Activated naive CD4-positive, alpha-beta T cell treated with anti-CD3 and anti-CD28 coated beads, Interleukin-2, amount 10 ng/mL, durations not matched to agents 7 days and 5 days (primary cell): ENCODE measurements at places on chromosomes 6 and 20.

DNA sequence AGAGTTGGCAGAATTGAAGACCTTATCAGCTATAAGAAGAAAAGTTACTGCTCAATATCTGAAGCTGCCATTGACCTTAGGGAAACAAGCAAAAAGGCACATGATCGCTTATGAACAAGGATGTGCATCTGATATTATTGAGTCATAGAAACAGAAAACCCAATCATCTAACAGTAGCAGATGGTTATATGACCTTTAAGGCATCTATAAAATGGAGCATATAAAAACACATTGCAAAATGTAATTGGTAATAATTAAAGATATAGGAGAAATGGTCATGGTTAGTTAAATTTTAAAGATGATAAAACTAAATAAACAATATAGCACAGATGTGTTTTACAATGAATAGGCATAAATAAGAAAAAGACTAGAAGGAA lies 260.1 kb upstream of the TAB2 start:
- DNase-seq, result no peak

GRCh38 chr6:90701146-90701781 lies 114.4 kb upstream of the MAP3K7 start:
- DNase-seq, result peak; percentile 27

GRCh38 chr6:34490390-34491090 lies 24.7 kb downstream of the PACSIN1 start:
- DNase-seq, result no peak

DNA sequence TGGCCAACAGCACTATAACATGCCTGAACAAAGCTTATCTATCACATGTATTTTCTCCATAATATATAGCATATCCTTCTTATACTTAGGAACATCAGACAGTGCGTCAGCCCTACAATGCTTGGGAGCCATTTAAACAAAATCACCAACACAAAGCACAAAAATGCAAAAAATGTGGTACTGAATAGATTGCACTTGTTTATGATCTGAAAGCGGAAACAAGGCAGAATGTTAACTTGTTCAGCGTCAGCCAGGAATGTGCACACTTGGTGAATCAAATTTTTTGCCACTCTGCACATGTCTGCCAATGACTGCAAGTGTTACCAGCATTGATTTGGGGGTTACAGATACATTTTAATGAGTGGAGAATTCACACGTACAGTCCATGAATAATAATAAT lies 14.8 kb downstream of the SLC35A1 start:
- DNase-seq, result no peak

GRCh38 chr6:43926634-43927531 lies 156.9 kb downstream of the VEGFA start:
- no peak for DNase-seq

DNA sequence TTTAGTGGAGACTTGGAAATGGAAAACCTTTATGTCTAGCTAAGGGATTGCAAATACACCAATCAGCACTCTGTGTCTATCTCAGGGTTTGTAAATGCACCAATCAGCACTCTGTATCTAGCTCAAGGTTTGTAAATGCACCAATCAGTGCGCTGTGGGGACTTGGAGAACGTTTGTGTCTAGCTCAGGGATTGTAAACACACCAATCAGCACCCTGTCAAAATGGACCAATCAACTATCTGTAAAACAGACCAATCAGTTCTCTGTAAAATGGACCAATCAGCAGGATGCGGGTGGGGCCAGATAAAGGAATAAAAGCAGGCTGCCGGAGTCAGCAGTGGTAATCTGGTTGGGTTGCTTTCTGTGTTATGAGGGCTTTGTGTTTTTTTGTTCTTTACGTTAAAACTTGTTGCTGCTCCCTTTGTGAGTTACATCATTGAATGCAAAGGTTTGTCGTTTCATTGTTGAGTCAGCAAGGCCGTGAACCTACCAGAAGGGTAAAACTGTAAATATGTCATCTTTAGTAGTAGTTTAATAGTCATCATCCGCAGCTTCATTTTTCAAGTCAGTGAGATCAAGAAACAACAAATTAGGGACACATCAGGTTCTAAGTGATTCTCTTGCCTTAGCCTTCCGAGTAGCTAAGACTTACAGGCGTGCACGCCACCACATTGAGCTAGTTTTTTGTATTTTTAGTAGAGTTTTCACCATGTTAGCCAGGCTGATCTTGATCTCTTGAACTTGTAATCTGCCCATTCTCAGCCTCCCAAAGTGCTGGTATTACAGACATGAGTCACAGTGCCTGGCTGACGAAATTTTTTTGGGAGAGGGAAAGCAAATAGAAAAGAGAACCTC lies 22.7 kb upstream of the NUP153 start:
- no peak for DNase-seq

DNA sequence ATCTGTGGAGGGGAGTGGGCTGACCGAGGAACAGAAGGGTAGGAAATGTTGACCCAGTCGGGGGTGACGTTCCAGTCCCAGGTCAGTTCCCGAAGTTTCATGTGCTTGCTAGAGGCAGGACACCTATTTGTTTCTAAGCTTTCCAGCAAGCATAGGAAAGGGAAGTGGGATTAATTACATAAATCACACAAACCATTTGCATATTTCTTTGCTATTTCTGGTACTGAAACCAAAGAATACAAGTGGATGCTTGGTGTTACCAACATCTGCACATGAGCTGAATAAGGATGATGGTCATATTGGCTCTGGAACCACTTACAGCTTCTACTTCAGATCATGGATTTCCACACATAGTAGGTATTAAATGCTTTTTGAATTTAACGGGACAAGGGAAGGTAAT lies 546.5 kb downstream of the PRKN start:
- DNase-seq, result no peak
